ENCODE measurements at places on chromosomes 6 and 20. TPM values are rescaled to one million over a fixed set of nuclear protein-coding genes. Genes with fewer than 3 reads are reported as not detected.
A peak's percentile ranks its signal among the peaks of the same experiment; 100 is the strongest.

- H3K36me3 ChIP-seq, result no peaks in the 10 kb centered on the region
- no peak for DNase-seq
- H3K4me1 ChIP-seq, result no peaks in the 10 kb centered on the region
- H3K27ac ChIP-seq, result no peak overlapping the region
Measured at GRCh38 chr6:90984066-90984465, 397.2 kb upstream of the MAP3K7 start.

DNA sequence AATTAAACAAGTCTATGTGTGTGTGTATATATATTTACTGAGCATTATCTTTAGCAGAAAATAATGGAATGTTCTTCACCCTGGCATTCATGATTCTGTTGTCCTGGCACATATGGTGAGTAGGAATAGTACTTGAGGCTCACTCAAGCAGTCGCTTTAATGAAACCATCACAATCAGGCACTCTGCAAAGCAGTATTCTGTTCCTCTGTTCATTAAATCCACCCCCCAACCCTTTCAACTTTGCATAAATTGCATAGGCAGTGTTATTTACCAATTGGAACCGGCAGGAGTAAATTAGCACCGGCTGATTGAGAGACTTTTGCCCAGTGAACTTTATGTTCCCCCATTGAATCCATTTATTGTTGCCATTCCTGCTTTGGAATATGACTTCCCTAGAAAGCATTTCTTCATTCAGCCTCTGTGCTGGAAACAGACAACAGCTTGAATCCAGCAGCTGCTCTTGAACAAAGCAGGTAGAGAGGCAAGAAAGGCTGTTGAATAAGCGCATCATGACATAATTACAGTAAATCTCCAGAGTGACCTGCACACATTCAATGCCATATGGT, 268.0 kb upstream of the RNF217 start:
- no peak overlapping the region for H3K27ac ChIP-seq
- no peak for DNase-seq
- no peak overlapping the region for H3K4me3 ChIP-seq
- no peaks in the 10 kb centered on the region for H3K27me3 ChIP-seq

Gene EPB41L2
- total RNA-seq, result 67.3 TPM

Gene HLA-DOA
- total RNA-seq, result 11.2 TPM

Gene PAX1
- not detected for total RNA-seq

DNA sequence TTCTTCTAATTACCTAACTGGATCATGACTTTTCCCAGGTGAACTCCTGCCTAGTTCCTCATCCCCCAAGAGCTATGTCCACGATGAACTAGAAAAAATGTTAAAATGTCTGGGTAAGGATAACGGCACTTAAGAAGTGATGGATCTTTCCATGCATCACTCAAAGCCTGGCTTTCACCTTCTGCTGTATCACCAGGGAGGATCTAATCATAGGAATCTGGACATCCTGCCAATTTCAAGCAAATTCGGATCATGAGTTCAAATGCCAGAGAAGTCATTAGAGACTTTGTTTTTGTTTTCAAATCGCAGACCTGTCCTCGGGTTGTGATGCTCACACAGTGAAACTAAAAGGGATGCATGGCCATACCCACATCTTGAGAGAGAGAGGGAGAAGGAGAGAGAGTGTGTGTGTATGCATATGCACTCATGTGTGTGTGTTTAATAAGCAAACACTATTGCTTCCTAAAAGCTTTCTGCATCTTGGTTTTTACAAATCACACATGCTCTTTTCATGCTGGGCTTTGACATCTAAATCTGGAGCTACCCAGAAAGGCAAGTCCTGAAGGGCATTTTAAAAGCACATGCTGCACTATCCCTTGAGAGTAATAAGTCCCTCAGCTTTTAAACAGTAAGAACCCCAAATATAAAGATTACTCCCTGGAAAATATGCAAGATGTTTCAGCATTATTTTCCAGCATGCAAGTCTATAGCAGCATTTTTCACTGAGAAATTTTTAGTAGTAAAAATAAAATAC, 524.6 kb upstream of the NOX3 start:
- no peaks in the 10 kb centered on the region for H3K27me3 ChIP-seq
- H3K4me1 ChIP-seq, result peaks cover 17% of the 10 kb centered on the region
- no peak overlapping the region for H3K4me3 ChIP-seq
- H3K27ac ChIP-seq, result no peak overlapping the region
- DNase-seq, result no peak
- no peaks in the 10 kb centered on the region for H3K36me3 ChIP-seq

- DNase-seq, result no peak
- H3K27ac ChIP-seq, result no peak overlapping the region
- no peaks in the 10 kb centered on the region for H3K4me1 ChIP-seq
- no peaks in the 10 kb centered on the region for H3K36me3 ChIP-seq
- H3K4me3 ChIP-seq, result no peak overlapping the region
- H3K27me3 ChIP-seq, result no peaks in the 10 kb centered on the region
Measured at GRCh38 chr6:82095091-82095490, 152.5 kb downstream of the IBTK start.

Gene RAMACL
- 1.5 TPM for total RNA-seq

Gene PRIM2
- total RNA-seq, result 7.1 TPM

Gene DSP
- total RNA-seq, result 6.5 TPM

DNA sequence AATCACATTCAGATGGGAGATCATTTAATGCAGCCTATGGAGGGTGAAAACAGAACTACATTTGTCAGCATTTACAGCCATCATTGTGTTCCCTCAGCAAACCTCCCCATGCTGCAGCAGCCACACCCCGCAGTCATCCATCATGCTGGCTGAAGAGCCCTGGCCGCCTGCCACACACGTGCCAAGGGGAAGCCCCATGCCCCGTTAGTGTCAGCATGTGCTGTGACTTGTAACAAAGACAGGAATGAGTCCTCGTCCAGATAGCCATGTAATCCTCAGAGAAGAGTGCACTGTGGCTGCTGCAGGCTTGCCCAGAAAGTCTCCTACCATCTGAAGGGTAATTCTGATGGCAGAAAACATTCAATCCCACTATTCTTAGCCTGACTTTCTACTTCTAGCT, 1097.8 kb downstream of the KIF16B start:
- no peaks in the 10 kb centered on the region for H3K36me3 ChIP-seq
- no peak overlapping the region for H3K4me3 ChIP-seq
- peaks cover 4% of the 10 kb centered on the region for H3K4me1 ChIP-seq
- H3K27ac ChIP-seq, result no peak overlapping the region

DNA sequence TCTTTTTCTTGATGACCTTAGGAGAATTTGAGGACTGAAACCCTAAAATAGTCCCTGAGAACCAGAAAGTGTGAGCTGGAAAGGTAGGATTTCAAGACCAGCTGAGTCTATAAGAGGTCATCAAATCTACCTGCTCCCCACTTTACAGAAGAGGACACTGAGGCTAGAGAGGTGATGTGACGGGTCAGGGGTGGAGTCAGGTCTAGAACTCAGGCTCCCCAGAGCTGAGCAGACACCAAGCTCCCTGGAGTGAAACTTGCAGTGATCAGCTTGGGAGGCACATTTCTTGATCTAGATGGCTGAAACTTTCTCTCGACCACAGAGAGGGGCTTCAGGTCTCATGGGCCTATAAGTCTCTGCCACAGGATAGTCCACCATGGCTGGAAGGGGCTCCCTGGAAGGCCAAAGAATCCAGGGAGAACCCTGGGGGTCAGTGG, 55.1 kb downstream of the HNF4A start:
- no peaks in the 10 kb centered on the region for H3K4me1 ChIP-seq
- no peak overlapping the region for H3K4me3 ChIP-seq
- H3K27me3 ChIP-seq, result no peaks in the 10 kb centered on the region
- DNase-seq, result no peak

DNA sequence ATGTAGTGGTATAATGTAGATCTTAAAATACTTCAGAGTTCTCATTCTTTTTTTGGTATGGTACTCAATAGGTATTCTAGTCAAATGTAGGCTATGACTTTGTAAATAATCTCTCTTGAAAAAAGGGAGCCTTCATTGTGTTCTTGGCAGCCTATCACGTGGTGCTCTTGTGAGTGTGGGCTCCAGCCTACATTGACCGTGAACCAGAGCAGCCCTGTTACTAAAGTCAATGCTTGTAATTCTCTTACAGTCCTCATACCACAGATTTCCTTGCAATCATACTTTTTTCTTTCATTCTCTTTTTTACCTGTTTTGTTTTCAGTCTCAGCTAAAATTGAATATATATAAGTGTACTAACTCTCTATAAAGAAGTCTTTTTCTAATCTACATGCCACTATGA, 31.1 kb downstream of the ARID1B start:
- H3K36me3 ChIP-seq, result no peaks in the 10 kb centered on the region
- H3K27me3 ChIP-seq, result no peaks in the 10 kb centered on the region
- H3K27ac ChIP-seq, result no peak overlapping the region
- no peak for DNase-seq

- H3K4me3 ChIP-seq, result peak within 1 kb of the TSS; percentile 99
- peaks cover 46% of the 10 kb centered on the region for H3K4me1 ChIP-seq
- no peaks in the 10 kb centered on the region for H3K27me3 ChIP-seq
- peak; percentile 97 for DNase-seq
- peaks cover 4% of the 10 kb centered on the region for H3K36me3 ChIP-seq
Measured at GRCh38 chr6:36985808-36986703, at the start of gene MTCH1. MTCH1 (minus strand) TSS chr6:36986196; CDS start chr6:36986173, 23 bp downstream.

GRCh38 chr20:38834868-38835267, 29.4 kb downstream of the PPP1R16B start:
- no peaks in the 10 kb centered on the region for H3K4me1 ChIP-seq
- no peak for DNase-seq
- H3K36me3 ChIP-seq, result no peaks in the 10 kb centered on the region
- no peak overlapping the region for H3K4me3 ChIP-seq

- H3K27ac ChIP-seq, result no peak overlapping the region
- peaks cover 6% of the 10 kb centered on the region for H3K36me3 ChIP-seq
- DNase-seq, result no peak
- H3K4me3 ChIP-seq, result no peak overlapping the region
Measured at GRCh38 chr6:157548635-157549467, 167.9 kb downstream of the ZDHHC14 start.

Gene OOEP
- total RNA-seq, result not detected

Gene RAET1L
- not detected for total RNA-seq

DNA sequence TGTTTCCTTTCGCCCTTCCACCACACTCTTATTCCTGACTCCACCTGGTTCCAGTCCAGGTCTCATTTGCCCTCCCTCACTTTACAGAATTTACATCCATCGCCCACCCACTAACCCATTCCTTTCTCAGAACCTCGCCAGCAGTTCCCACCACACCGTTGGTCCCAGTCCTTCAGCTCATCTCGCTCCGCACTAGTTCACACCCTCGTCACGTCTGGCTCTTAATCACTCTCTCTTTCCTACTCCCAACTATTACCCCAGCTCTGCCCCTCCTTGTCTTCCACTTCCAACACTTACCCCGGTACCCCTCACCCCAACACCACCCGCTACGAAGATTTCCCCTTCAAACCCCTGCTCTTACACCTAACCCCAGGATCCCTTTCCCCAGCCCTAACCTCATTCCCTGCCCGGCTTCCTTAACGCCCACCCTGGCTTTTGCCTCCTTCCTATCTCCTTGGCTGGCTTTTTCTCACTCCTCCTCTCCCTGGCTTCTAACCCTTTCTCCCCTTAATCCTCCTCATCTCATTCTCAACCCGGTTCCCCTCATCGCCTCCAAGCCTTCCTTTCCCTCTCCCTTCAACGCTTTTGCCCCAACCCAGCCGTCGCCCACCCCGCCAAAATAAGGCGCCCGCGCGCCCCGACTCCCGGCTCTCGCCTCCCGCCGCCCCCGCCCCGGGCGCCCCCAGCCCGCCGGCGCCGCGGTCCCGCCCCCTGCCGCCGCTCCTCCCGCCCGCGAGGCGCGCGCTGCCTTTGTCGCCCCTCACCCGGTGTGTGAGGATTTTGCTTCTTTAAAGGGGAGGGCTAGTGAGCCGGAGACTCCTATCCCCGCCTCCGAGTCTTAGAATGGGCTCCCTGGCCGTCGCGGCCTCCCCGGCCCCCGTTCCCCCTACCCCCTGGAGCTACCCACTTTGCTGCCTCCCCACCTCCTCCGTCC, 542 bp downstream of the USP49 start:
- no peak for DNase-seq
- H3K4me3 ChIP-seq, result peak overlapping the region; percentile 73
- H3K27ac ChIP-seq, result peak overlapping the region; percentile 77
- H3K36me3 ChIP-seq, result peaks cover 4% of the 10 kb centered on the region
- H3K4me1 ChIP-seq, result peaks cover 18% of the 10 kb centered on the region

- no peak overlapping the region for H3K4me3 ChIP-seq
- DNase-seq, result no peak
- no peaks in the 10 kb centered on the region for H3K36me3 ChIP-seq
Measured at GRCh38 chr6:14719270-14719669, 526.6 kb upstream of the JARID2 start.

GRCh38 chr20:4508773-4509172, 212.9 kb upstream of the PRND start:
- H3K4me1 ChIP-seq, result no peaks in the 10 kb centered on the region
- no peaks in the 10 kb centered on the region for H3K36me3 ChIP-seq
- DNase-seq, result no peak
- H3K27me3 ChIP-seq, result no peaks in the 10 kb centered on the region

DNA sequence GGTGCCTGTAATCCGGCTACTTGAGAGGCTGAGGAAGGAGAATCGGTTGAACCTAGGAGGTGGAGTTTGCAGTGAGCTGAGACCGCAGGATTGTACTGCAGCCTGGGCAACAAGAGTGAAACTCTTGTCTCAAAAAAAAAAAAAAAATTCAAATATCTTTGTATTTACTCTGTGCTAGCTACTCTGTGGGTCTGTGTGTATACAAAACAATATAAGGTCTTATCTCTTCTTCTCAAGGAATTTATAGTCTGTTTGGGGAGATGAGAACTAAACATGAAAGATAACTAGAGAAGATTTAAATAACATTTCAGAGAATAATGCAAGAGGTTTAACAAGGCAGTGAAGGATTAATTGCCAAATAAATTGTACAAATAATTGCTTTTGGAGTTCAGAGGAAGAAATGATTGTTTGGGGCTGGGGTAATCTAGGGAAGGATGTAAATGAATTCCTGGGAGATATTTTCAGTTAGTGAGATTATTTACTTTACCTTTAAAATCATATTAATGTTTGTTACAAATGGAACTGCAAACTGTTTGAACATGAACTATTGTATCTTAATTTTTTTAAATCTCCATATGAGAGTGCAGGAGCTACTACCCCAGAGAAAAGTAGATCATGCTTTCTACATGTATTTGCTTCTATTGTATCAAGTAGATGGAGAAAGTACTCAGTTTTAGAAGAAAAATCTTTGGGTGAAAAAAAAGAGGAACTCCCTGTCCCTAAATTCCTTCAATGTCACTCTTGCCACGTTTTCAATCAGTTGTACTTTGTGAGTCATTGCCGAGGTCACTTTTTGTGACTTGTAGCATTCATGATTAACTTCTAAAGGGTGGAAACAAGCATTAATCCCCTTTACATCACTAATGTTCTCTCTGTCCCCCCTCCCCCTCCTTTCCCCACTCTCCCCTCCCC, 39.0 kb downstream of the NCOA3 start:
- H3K4me1 ChIP-seq, result peaks cover 35% of the 10 kb centered on the region
- H3K27me3 ChIP-seq, result no peaks in the 10 kb centered on the region
- no peak for DNase-seq
- H3K27ac ChIP-seq, result no peak overlapping the region
- H3K36me3 ChIP-seq, result no peaks in the 10 kb centered on the region
- no peak overlapping the region for H3K4me3 ChIP-seq

DNA sequence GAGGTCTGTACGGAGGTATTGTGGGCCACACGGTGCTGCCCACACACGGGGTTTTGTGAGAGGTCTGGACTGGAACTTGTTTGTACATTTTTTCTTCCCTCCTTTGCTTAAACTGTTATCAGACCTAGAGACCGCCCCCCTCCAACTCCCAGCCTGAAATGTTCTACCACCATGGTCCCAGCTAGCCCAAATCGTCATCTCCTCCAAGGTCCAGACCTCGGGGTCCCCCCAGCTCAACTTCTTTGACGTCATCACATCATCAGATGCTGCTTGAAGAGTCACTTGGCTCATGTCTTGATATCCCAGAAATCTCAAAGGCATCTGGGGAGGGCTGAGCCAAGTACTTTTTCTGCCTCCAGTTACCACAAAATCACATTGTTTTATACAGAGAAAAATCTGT, 2.8 kb upstream of the CCDC170 start:
- peaks cover 23% of the 10 kb centered on the region for H3K4me1 ChIP-seq
- DNase-seq, result no peak
- H3K36me3 ChIP-seq, result no peaks in the 10 kb centered on the region
- H3K27me3 ChIP-seq, result no peaks in the 10 kb centered on the region
- no peak overlapping the region for H3K4me3 ChIP-seq

Measured in esophagus muscularis mucosa (tissue), 4 donors.